ACHN (cell line): ENCODE measurements at places on chromosomes 11 and 22.

GRCh38 chr11:95495706-95496105, 264.7 kb upstream of the SESN3 start:
- DNase-seq, result no peak

DNA sequence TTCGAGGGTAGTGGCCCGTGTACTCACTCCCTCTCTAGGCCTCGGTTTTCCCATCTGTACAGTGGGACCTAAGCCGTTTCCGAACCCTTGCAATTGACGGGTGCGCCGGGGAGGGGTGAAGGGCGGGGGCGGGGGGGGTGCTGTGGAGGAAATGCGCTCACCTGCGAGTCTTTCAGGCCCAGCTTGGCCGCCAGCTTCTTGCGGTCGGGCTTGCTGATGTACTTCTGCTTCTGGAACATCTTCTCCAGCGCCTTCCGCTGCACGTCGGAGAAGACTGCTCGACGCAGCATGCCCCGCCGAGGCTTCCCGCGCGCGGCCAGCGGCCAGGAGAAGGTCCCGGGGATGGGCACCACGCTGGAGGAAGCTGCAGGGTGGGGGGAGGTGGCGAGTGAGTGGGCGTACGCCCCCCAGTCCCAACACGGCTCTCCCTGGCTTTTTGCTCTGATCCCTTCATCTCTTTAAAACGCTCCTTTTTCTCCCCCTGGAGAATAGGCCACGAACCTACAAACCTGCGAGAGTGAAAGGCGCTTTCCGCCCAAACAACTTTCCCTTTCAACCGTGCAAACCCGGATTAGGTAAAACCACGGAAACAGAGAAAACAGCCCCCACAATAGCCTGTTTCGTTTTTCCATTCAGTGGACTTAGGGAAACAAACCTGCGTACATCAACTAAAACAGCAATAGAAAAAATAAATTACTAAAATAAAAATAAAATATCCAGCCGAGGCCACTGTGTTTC, 3.2 kb downstream of the DBX1 start:
- DNase-seq, result no peak

- no peak for DNase-seq
Measured at GRCh38 chr11:117696540-117696939, 100.5 kb downstream of the DSCAML1 start.

DNA sequence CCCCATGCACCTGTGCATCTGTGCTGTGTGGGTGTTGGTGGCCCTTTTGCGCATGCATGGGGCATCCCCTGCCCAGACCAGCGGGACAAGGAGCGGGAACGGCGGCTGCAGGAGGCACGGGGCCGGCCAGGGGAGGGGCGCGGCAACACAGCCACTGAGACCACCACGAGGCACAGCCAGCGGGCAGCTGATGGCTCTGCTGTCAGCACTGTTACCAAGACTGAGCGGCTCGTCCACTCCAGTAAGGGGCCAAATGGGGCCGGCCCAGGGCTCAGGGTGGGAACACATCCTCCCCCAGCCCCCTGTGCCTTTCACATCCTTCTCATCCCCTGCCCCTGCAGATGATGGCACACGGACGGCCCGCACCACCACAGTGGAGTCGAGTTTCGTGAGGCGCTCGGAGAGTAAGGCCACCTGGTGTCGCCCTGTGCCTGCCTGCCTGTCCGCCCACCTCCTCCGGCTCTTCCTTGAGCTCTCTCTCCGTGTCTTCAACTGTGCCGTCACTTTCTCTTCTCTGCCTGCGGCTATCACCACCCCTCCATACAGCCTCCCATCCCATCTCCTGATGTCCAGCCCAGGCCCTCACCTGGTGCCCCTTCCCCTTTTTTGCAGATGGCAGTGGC, 10.6 kb downstream of the SELENOM start:
- no peak for DNase-seq

DNA sequence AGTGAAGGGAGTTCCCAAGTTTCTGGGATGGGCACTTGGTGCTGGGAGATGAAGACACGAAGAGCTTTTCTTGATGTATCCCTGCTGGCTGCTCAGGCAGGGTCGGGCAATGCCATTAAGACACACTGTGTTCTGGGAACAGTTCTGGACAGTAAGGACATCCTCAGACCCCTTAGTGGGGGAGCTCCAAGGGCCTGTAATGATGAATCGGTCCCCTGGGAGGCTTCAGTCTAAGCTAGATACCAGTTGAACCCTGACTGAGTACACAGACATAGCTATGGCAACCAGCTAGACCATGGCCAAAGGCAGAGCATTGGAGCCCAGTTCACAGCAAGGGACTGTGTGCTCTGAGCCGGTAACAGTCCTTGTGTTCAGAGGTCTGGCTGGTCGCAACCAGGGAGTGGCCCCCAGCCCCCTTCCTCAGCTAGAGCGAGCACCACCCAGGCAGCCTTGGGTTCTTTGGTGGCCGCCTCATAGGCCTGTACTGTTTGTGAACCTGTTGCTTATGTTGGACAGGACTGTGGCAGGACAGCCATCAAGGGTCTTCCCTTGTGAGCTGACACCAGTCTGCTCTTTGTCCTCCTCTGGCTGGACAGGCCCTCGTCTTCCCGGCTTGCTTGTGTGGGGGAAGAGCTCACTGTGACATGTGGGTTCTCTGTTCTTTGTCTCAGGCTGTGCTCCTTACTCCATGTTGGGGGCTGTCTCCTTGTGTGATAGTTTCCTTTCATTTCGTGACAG, 25.0 kb downstream of the MED15 start:
- no peak for DNase-seq

DNA sequence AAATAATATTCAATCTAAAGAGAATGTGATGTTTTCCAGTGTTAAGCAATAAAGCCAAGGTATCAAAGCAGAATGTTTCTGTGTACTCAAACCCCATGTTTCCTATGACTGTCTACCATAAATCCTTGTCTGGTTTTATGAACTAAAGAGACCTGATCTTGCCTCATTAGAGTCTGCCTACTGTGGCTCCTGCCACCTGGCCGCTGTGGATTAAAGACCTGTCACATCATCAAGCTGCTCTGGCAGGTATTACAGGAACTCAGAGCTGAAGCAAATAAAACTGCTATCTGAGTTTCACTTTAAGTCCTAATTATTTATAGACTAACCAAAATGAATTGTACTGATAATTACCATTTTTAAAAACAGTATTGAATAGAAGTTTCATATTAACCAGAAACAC, 207.8 kb upstream of the CCDC90B start:
- no peak for DNase-seq

DNA sequence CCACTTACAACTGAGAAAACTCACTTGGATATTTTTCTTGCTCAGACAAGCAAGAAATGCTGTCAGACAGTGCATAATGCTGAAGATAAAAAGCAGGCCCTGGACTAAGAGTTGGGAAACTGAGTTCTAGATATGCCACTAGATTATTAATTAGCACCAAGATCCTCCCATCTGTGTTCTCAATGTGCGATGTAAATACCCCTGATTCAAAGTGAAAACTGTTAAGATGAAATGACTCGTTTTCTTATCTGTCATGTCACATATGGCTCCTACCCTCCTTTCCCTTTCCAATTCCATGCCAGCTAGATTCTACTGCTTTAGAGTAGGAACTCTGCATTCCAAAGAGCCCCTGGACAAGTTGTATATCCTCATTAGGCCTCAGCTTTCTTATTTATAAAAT, 88.9 kb upstream of the CLNS1A start:
- no peak for DNase-seq

GRCh38 chr11:121968638-121969037, 147.4 kb downstream of the BLID start:
- no peak for DNase-seq

DNA sequence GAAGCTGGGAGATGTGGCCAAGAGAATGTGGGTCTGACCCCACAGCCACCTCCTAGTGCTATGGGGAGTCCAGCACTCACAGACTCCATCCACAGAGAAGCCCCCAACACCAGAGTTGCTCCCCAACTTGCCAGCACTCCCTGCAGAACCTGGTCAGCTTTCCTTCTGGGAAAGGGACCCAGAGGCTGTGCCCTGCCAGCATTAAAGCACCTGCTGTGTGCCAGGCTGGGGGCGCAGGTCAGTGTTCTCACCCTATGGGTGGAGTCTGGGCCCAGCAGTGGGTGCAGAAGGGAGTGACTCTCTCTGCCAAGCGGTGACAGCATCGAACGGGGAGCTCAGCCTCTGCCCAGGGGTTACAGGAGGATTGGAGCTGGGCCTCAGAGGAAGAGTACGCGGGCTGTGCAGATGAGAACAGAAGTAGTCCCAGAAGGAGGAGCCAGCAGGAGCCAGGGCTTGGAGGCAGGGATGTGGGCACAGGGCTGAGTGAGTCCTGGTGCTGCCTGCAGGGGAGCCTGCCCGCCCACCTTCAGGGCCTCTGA, 114.4 kb downstream of the MPPED1 start:
- DNase-seq, result no peak

- DNase-seq, result no peak
Measured at GRCh38 chr11:73866095-73866579, 10.5 kb downstream of the COA4 start.

DNA sequence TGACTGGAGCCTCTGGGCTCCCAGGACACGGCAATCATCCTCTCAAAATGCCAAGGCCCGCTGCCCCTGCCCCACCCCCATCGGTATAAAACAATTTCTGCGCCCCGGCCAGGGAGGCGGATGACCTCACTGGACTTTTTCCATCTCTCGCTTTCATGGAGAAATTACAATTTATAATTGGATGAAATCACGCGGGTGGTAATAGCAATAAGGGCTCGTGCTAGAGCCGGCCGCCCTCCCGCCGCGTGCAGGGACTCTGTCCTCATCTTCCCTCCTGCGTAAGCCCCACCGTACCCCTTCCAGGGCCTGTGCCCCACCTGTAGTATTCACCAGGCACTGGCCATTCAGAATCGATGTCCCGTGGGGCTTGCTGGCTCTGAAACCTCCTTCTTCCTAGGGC, 64.5 kb downstream of the MACROD1 start:
- no peak for DNase-seq
